ENCODE measurements at places on chromosomes 13 and 19.

GRCh38 chr13:27393101-27393500 lies 31.3 kb upstream of the GTF3A start:
- DNase-seq: no peak

- DNase-seq: no peak
These were observed 63.2 kb downstream of the GPC6 start for GRCh38 chr13:93289842-93290241.

DNA sequence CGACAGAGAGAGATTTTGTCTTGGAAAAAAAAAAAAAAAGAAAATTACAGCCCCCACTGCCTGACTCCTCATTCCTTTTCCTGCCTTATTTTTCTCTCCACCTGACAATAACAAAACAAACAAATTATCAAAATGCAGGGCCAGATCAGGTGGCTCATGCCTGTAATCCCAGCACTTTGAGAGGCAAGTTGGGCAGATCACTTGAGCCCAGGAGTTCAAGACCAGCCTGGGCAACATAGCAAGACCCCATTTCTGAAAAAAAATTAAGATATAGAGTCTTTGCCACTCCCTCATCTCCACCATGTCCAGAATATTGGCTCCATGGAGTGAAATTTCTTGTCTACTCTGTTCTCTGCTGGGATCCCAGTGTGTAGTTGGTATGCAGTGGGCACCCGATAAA lies 7.2 kb downstream of the CERS4 start:
- no peak for DNase-seq

- no peak for DNase-seq
These were observed 2.8 kb downstream of the ERCC1 start for GRCh38 chr19:45420871-45421270.

GRCh38 chr13:79810669-79811068 lies 329.7 kb downstream of the NDFIP2 start:
- DNase-seq: no peak

GRCh38 chr19:3133793-3134116 lies 2.1 kb upstream of the GNA15 start:
- DNase-seq: no peak

DNA sequence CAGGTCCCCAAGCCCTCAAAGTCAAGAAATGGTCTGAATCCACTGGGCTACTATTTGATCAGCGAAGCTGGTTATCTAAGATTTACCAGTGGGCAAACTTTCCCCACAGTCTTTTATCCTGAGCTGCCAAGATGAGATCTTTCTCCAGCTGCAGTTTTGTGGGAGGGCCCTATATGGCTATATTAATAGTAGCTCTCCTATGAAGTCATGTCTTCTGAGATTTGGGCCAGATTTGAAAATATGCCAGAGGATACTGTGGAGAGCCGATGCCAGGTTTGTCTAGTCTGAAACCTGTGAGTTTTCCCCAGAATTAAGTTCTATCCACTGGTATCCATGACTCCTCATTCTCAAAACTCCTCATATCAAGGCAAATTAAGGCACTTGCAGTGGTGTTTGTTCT lies 173.2 kb downstream of the FLT1 start:
- DNase-seq: no peak

- DNase-seq: no peak
These were observed 15.3 kb upstream of the CDC16 start for GRCh38 chr13:114219392-114219791.

DNA sequence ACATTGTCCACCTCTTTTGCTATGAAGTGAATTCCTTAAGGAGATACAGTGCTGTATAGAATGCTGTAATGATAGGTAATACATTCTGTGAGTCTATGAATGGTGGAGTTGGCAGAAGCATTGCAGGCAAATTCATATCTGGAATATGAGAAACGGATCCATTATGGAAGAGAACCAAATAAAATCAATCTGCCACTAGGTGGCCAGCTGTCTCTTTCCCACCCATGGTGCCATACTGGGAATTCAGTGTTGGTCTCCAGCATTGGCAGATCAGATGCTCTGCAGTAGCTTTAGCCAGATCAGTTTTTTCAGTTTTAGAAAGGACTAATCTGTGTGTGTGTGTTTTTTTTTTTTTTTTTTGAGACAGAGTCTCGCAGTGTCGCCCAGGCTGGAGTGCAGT lies 27.6 kb downstream of the DNAJC3 start:
- DNase-seq: no peak

DNA sequence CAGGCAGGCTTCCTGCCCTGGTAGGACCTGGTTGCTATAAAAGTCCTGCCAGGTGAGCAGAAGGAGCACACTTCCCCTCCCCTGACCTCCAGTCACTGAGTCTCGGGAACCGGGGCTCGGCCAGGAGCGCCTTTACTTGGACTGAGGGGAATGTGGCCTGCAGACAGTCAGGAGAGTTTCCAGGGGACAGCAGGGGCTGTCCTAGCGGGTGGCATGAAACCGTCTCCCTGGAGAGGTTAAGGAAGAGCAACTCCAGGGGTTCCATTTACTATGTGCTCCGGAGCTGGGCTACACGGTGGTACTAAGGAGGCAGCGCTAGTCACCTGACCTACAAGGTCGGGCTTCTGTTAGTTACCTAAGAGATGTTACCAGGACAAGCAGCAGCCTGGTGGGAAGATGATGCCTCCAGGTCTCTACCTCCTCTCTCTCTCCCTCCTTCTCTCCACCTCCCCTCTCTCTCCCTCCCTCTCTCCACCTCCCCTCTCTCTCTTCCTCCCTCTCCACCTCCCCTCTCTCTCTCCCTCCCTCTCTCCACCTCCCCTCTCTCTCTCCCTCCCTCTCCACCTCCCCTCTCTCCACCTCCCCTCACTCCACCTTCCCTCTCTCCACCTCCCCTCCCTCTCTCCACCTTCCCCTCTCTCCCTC lies 4.1 kb upstream of the CNOT3 start:
- DNase-seq: no peak

DNA sequence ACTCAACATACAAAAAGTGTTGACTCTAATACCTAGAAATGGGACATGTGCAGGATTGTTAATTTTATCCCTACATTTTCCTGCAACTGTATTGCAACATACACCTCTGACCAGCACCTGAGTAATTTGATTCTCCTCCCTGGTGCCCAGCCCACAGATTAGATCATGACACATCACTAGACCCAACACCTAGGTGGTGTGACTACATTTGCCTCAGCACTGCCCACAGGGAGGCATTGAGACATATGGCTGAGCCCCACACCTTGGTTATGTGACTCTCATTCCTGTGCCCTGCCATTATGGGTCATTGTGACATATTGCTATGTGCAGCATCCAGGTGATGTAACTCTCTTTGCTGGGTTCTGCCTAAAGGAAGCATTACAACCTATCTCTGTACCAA lies 13.2 kb upstream of the ZNF254 start:
- no peak for DNase-seq

DNA sequence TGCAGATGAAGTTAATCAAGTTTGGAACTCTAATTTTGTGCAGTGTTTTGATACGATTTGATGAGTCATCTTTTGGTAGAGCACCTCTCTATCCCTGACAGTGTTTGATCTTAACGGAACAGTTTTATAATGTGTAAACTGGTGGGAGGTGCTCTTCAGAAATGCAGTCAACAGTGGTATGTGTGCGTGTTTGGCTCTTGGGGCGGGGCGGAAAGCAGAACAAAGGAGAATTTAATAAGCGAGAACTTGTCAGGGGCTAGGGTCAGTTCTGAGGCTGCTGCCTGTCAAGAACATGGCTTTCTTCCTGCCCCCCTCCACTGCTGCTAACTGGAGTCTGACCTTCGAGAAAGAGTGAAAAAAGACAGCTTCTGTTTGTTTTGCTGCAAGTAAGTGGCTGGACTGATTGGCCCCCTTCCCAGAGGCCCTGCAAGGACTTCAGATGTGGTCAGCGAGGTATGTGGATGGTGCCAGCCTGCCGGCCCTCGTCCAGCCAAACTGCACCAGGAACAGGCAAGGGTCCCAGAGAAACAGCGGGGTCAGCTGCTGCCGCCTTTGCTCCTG lies 40.8 kb downstream of the BBC3 start:
- no peak for DNase-seq

GRCh38 chr19:38721979-38722773 lies 22.1 kb downstream of the CAPN12 start:
- DNase-seq: no peak

- no peak for DNase-seq
These were observed 31.4 kb downstream of the NFIX start for GRCh38 chr19:13026462-13027370.

- DNase-seq: peak; percentile 72
These were observed 4.9 kb upstream of the GIPC3 start for GRCh38 chr19:3580156-3580934.

DNA sequence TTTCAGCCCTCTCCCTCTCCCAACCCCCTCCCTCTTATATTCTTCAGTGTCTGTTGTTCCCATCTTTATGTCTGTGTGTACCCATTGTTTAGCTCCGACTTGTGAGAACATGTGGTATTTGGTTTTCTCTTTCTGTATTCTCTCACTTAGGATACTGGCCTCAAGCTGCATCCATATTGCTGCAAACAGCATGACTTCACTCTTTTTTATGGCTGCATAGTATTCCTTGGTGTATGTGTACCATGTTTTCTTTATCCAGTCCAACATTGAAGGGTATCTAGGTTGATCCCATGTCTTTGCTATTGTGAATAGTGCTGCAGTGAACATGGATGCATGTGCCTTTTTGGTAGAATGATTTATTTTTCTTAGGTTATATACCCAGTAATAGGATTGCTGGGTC lies 17.8 kb downstream of the NHLRC3 start:
- no peak for DNase-seq

DNA sequence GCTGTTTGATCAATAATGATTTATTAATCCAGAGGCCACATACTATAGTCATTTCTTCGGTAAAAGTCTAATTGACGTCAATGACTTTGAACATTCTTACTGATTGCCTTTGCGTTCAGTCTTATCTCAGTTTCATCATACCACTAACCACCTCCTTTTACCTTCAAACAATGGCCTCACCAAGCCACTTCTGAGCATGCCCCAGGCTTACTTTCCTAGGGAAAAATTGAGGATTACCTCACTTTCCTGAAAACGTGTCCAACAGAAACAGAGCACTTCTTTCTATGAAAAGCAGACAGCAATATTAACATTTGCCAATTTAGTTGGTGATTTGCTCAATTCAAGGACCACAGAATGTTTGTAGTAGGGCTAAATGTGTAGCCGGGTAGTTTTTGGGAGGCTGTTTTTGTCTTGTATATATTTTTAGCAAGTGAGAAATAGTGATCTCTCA lies 157.6 kb downstream of the KLF5 start:
- no peak for DNase-seq

DNA sequence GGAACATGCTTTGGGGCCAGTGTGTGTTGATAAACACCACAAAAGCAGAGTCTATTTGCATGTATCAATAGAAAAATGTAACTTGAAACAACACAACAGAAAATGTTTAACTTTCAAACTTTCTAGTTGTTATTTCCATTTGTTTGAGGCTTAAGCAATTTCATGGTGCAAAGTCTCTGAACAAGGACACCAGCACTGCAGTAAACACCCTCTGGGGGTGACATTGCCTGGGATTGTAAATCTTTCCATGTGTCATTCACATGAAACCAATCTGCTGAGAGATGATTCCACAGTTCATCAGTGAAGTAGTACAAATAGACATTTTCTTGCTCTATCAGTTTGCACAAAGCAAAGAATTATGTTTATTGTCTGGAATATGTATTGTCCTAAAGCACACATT lies 124.5 kb downstream of the ITGBL1 start:
- no peak for DNase-seq

DNA sequence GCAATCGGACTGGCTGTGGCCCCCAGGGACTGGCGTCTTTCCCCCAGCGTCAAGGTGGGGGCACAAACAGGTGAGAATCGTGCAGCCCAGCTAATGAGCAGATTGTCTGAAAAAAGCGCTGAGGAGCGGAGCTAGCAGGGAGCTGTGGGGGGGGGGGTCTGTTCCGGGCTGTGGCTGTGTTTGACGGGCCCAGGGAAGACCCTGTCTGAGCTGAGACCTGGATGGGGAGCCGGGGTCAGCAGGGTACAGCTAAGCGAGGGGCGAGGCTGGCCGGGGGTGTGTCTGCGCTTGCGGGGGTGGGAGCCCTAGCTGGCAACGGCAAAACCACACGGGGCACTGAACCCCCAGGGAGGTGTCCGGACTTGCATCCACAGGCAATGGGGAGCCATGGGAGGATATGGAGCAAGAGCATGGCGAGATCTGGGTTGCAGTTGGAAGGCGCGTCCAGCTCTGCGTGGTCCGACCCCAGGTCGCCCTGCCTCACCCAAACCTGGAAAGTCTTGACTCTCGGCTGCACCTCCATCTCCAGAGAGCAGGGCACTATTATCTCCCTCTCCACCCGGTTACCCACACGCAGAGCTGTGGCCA lies 4.6 kb downstream of the LINGO3 start:
- DNase-seq: no peak

- no peak for DNase-seq
These were observed 642.4 kb upstream of the SGCG start for GRCh38 chr13:22538400-22538799.

- DNase-seq: no peak
These were observed 218.8 kb downstream of the TEX29 start for GRCh38 chr13:111539252-111539651.

GRCh38 chr13:44523146-44524015 lies 52.7 kb downstream of the TSC22D1 start:
- no peak for DNase-seq

DNA sequence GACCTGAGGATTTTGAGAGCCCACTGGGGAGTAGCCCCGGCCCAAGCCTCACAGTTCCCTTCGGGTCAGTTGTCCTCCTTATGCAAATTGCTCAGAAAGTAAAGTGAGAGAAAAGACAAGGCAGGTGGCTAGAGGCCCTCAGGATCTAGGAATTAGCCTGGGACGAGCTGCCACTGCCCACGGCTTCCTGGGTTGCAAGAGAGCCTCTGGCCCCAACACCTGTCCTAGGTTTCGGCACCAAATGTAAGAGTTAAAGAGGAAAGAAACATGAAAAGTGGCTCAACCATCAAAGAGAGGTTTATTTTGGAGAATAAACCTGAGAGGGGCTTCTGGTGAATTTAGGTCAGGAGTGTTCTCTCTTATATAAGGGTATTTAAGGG lies 25.6 kb downstream of the TMEM255B start:
- DNase-seq: no peak

- no peak for DNase-seq
These were observed 410.2 kb downstream of the TBC1D4 start for GRCh38 chr13:75071796-75072195.

- no peak for DNase-seq
These were observed 38.4 kb downstream of the GNG7 start for GRCh38 chr19:2663920-2664571.

GRCh38 chr13:35549481-35549880 lies 73.0 kb upstream of the MAB21L1 start:
- DNase-seq: peak; percentile 25

DNA sequence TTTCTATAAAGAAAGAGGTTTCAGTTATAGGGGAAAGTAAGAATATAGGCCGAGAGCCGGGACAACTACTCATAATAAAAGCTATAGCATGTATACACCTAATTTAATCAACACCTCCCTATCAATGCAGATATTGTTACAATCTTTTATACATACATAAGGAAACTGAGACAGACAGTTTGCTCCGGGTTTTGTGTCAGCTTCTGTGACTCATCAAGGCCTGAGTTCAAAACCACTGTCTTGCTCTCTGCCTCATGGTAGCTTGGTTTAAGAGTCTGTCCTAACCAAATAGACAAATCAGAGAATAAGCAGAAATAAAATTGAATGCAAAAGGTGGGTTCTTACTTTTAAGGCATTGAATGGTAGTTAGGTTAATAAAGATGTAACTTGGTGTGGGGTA lies 222.9 kb downstream of the GGACT start:
- DNase-seq: no peak
